HFFc6 (cell line): ENCODE measurements at places on chromosomes 7 and 10.

DNA sequence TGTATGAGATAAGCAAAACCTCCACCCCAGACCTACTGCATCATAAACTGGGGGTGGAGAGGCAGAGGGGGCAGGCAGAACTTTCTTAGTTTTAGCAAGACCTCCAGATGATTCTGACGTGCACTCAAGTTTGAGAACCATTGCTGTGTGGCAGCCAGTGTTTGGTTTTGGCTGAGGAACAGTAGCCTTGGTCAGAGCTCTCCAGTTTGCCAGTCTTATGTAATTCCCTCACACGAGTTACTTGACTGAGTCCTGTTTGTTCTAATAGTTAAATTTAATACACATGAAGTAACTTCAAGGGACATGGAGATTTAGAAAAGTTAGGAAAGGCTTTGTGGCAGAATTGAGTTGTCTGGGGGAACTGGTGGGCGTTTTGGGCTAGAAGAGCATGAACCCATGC lies 38.5 kb downstream of the GARS1 start:
- no peak for DNase-seq

DNA sequence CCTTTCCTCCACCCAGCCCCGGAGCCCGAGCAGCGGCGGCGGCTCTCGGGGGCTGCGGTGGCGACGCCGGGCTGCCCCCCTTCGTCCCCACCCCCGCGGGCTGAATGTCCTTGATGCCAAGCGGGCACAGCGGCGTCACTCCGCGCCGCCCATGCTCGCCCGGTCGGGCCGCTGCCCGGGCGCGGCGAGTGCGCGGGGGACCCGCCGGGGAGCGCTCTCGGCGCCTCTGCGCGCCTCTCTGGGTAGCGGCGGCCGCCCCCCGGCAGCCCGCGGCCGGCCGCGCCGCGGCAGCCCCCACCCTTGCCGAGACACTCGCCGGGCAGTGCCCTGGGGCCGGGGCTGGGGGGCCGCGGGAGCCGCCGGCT lies 433 bp upstream of the PLXNA4 start:
- no peak for DNase-seq

DNA sequence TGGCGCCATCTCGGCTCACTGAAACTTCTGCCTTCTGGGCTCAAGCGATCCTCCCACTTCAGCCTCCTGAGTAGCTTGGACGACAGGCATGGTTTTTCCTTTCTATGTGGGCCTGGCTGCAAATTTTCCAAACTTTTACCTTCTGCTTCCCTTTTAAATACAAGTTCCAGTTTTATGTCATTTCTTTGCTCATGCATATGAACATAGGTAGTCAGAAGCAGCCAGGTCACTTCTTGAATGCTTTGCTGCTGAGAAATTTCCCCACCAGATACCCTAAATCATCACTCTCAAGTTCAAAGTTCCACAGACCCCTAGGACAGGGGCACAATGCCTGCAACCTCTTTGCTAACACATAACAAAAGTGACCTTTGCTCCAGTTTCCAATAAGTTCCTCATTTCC lies 21.6 kb upstream of the RPEL1 start:
- DNase-seq = no peak

DNA sequence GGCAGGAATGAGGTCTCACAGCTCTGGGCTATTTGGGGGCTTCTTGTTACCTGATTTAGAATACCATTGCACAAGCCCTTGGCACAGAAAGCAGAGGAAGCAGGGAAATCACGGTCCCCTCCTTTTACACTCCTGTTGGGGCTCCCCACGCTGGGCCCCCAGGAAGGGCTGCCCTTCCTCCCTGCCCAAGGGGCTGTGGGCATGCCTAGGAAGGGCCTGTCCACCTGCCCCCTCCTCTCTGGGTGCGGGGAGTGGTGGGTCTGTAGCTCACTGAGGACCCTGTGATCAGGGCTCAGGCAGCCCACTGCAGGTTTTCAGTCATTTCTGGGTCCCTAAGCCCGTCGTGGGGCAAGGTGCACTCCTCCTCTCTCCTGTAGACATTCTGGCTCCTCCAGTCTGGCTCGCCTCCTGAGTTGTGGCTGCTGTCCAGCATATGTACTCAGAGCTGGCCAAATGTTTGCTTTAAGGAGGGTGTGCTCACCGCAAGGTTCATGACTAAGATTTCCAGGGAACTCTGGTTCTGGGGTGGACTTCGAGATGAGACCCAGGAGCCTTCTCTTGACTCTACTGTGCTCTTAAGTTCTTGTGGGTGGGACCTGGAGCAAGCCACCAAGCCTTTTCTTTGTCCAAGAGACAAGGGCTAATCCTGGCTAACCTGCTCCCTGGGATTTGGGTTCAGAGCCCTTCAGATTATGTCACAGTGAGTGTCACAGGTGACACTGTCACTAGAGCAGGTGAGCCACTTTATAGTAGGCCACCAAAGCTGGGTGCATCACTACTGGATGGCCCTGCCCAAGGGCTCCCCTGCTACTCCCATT lies 56.0 kb downstream of the TACR2 start:
- peak; percentile 86 for DNase-seq

DNA sequence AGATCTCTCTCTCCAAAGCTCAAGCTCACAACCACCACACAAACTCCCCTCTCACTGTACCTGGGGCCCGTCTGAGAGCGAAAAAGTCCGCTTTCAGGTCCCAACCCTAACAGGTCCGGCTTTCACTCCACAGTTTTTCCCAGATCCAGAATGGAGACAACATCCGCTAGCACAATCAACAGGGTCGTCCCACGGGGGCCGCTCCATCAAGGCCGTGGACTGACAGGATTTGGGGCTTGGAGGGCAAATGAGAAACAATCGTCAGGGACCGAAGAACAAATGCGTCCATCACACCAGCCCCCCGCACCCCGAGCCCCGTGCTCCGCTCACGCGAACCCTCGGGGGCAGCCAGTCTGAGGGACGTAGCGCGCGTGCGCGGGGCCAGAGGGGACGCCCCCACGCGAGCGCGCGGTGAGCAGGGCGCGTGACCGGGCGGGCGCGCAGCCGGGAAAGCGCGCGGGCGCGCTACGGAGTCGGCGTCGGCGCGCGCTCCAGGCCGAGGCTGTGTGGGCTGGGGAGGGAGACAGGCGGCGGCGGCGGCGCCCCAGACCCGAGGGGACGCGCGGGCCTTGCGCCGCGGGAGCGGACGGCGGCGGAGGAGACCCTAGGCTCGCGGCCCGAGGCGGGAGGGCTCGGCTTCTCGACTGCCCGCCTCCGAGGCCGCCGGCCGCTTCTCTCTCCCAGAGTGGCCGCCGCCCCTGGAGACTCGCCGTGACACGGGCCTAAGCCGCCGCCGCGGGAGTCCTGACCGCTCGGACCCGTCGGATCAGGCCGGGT lies at the start of gene SLK:
TSS of gene SLK (plus strand) at position 470 of the 777 bp plus-strand sequence. CDS start 606 bp downstream, outside the sequence.
- DNase-seq = peak; percentile 66

GRCh38 chr7:129169171-129169671 lies 19.2 kb upstream of the SMO start:
- DNase-seq = no peak

DNA sequence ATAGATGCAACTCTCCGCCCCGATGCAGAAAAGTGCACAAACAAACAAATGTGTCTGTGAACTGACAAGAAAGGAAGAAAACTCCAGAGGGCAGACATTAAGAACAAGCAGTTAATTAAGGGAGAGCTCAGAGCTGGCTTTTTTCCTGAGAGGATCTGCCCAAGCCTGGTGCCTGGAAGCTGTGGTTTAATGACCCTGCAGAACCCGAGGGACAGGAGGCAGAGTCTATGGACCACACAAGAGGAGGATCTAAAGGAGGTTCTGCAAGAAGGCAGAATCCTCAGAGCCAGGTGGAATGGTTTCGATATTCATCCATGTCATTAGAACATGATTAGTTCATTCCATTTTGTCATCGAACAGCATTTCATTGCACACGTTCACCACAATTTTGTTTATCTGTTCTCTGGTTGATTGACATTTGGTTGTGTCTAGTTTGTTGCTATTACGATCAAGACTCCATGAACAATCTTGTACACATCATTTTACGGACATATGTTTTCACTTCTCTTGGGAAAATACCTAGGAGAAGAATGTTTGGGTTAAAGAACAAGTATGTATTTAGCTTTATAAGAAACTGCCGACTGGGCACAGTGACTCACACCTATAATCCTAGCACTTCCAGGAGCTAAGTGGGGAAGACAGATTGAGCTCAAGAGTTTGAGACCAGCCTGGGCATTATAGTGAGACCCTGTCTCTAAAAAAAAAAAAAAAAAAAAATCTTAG lies 560.2 kb downstream of the CALN1 start:
- no peak for DNase-seq

DNA sequence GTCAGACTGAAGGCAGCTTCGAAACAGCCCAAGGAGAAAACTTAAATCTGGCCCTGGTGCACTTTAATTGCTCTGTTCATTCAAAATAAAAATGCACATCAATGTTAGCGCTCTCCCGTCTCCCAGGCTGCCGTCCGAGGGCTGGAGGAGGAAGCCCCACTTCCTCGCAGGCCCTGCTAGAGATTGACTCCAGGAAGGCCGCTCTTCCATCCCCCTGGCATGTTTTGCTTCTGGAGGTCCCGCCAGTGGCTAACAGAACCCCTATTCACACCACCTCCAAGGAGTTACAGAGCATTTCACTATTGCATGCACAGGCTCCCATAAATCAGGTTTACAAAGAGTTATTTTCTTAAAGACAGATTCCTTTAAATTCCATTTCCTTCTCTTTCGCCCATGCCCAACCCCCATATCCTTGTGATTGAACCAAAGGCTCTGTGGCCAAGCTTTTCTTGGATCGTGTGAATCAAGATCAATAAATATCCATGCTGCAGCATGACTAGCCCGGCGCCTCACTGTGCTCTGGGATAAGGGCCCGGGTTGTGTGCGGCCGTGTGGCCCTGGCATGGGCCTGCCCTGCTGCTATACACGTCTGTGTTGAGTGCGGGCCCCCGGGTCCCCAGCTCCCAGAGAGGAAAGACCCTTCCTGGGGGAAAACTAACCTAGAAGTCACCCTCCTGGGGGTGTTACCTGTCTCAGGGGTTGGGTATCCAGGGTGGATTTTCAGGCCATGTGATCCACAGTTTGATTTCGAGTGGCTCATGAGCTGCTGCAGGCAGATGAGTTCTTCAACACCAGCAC lies 118.7 kb upstream of the GDF10 start:
- DNase-seq = no peak

- no peak for DNase-seq
These were observed 380.9 kb upstream of the SEMA3C start for GRCh38 chr7:81299711-81300110.

DNA sequence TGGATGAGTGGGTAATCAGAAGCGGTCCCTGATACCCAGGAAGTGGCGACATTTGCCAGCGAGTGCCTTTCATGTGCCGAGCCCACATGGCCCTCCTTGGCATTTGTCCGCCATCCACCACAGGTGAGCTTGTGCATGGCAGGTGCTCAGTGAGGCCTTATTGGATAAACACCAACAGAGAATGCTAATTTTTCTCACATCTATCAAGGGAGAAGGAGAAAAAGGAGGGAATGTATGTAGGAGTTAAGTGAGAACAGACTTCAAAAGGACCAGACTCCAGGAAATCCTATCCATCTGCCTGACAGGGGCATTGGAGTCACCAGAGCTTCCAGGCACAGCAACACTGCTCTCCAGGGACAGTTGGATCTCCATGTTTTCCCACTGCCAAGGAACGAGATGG lies 143.5 kb upstream of the ZMIZ1 start:
- DNase-seq = no peak
